ENCODE measurements at places on chromosomes 1 and 21. TPM values are rescaled to one million over a fixed set of nuclear protein-coding genes. Genes with fewer than 3 reads are reported as not detected.

CD101 gene
- total RNA-seq: 1.1 TPM

CD247 gene
- 78.3 TPM for total RNA-seq

GALNT2 gene
- 59.8 TPM for total RNA-seq

DMBX1 gene
- not detected for total RNA-seq

CRP gene
- total RNA-seq: not detected

OR2M3 gene
- not detected for total RNA-seq

SPRR3 gene
- not detected for total RNA-seq

DNAH14 gene
- 0.89 TPM for total RNA-seq

DNA sequence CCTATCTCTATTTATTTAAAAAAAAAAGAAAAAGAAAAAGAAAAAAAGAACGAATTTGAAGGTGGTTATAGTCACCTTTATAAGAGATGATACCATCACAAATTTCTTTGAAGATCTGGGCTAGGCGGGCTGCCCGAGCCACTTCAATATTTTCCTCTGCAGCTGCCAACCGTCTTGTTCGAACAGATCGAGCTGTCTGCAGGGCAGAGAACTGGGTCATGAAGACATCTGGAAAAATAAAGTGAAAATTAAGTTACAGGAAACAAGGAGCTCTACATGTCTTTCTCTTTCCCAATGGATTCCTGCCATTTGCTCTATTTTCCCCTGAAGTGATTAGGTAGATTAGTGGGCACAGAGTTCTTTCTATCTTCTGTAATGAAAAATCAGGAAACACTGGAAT is 31.9 kb downstream of the RUSC1 start:
- H3K36me3 ChIP-seq: peaks cover 36% of the 10 kb centered on the region
- H3K4me1 ChIP-seq: no peaks in the 10 kb centered on the region
- no peaks in the 10 kb centered on the region for H3K27me3 ChIP-seq
- H3K4me3 ChIP-seq: no peak overlapping the region
- H3K27ac ChIP-seq: no peak overlapping the region

- H3K27ac ChIP-seq: no peak overlapping the region
- H3K4me1 ChIP-seq: peaks cover 2% of the 10 kb centered on the region
- H3K27me3 ChIP-seq: no peaks in the 10 kb centered on the region
- no peak for DNase-seq
These were observed 84.2 kb downstream of the CDC7 start for GRCh38 chr1:91584878-91585277.

- no peak overlapping the region for H3K27ac ChIP-seq
- DNase-seq: no peak
- H3K27me3 ChIP-seq: no peaks in the 10 kb centered on the region
- no peaks in the 10 kb centered on the region for H3K4me1 ChIP-seq
- no peak overlapping the region for H3K4me3 ChIP-seq
These were observed 9.3 kb downstream of the SPATA45 start for GRCh38 chr1:212838145-212838544.

DNA sequence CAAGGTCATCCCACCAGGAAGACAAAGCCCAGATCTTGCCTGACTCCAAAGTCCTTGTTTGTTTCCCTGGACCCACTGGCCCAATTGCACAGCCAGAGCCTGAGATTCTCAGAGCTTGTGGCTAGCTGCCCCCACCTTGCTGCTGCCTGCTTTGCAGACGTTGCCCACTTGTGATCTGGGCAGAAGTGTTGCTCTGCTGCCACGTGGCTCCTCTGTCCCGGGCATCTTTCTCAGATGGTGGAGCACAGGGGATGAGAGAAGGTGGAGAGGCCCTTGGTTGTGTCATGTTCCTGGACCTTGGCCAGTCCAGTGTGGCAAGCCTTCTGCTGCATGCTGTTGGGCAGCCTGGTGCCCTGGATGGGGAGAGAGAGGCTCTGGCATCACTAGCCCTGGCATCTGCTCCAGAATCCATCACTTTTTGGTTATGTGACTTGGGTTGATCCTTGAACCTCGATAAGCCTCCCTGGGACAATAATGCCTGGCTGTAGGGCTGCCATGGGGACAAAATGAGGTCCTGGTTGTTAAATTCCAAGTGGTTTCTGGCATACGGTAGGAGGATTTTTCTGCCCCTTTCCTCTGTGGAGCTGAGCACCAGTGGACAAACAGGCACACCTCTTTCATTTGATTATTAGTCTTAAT is 1.5 kb upstream of the NR0B2 start:
- no peak overlapping the region for H3K4me3 ChIP-seq
- no peak for DNase-seq
- peaks cover under 1% of the 10 kb centered on the region for H3K4me1 ChIP-seq
- H3K27ac ChIP-seq: no peak overlapping the region
- H3K27me3 ChIP-seq: no peaks in the 10 kb centered on the region
- H3K36me3 ChIP-seq: no peaks in the 10 kb centered on the region

DNA sequence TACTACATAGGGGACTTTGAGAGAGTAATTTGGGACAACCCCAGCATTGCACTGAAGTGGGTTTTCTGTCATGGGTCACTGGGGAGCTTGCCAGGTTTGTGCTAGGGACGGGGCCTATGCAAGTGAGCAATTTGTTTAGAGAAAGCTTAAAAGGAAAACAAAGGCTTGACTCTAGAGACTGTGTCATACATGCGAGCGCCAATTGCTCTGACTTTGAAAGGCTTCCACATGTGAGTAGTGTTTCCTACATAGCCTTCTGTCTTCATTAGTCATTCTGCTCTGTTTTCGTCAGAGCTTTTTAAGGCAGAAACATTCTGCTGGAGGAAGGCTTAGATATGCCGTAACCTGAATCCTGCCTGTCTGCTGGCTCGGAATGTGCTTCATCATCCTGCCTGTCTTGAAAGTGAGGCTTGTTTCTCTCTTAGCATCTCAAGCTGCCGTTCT is 28.4 kb downstream of the TRIM45 start:
- H3K27ac ChIP-seq: no peak overlapping the region
- no peaks in the 10 kb centered on the region for H3K27me3 ChIP-seq
- peaks cover 71% of the 10 kb centered on the region for H3K36me3 ChIP-seq

GRCh38 chr1:61297887-61298286 is 215.5 kb downstream of the NFIA start:
- DNase-seq: no peak
- H3K27ac ChIP-seq: no peak overlapping the region
- no peak overlapping the region for H3K4me3 ChIP-seq
- no peaks in the 10 kb centered on the region for H3K36me3 ChIP-seq
- H3K27me3 ChIP-seq: peaks cover 16% of the 10 kb centered on the region

- H3K4me1 ChIP-seq: no peaks in the 10 kb centered on the region
- H3K27ac ChIP-seq: no peak overlapping the region
- H3K36me3 ChIP-seq: no peaks in the 10 kb centered on the region
- no peak for DNase-seq
These were observed 31.8 kb downstream of the MYOM3 start for GRCh38 chr1:24080131-24080530.

GRCh38 chr1:112397841-112398240 is 1.8 kb downstream of the CTTNBP2NL start:
- peaks cover 21% of the 10 kb centered on the region for H3K4me1 ChIP-seq
- H3K36me3 ChIP-seq: no peaks in the 10 kb centered on the region
- H3K4me3 ChIP-seq: no peak overlapping the region
- no peak overlapping the region for H3K27ac ChIP-seq

- H3K27ac ChIP-seq: no peak overlapping the region
- H3K4me1 ChIP-seq: no peaks in the 10 kb centered on the region
- H3K36me3 ChIP-seq: no peaks in the 10 kb centered on the region
- H3K4me3 ChIP-seq: no peak overlapping the region
- DNase-seq: no peak
These were observed 89.3 kb downstream of the HMCN1 start for GRCh38 chr1:185823467-185823866.

- peaks cover 4% of the 10 kb centered on the region for H3K36me3 ChIP-seq
- peaks cover 10% of the 10 kb centered on the region for H3K4me1 ChIP-seq
- no peak overlapping the region for H3K27ac ChIP-seq
- no peak overlapping the region for H3K4me3 ChIP-seq
These were observed 23.6 kb downstream of the ACOT7 start for GRCh38 chr1:6370006-6370405.

GRCh38 chr1:16094453-16095158 is 21.2 kb upstream of the FAM131C start:
- no peaks in the 10 kb centered on the region for H3K27me3 ChIP-seq
- H3K27ac ChIP-seq: no peak overlapping the region
- no peak for DNase-seq
- no peak overlapping the region for H3K4me3 ChIP-seq
- no peaks in the 10 kb centered on the region for H3K4me1 ChIP-seq

DNA sequence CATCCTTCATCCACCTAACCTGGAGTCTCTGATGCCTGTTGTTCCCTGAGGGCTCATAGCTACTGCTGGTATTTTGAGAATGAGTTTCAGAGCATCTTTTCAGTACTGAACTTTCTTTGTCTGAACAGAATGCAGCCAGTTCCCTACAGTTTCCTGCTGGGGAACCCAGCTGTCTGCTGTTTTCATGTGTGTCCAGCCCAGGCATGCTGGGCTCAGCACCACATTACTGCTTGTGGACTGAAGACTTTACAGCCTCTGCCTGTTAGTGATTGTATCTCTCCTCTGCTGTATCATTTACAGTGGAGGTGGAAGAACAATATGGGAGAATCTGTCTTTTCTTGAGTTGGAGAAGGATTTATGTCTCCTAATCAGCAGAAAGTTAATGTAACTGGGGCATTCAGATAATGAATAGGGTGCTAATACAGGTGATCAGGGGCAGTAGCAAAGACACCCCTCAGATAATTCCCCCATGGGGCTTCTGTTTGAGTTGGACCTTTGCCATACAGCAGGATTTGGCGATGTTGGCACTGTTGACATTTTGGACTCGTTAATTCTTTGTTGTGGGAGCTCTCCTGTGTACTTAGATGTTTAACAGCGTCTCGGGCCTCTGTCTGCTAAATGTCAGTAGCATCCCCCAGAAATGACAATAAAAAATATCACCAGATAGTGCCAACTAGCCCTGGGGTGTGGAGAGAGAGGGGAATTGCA is 207.7 kb downstream of the HHAT start:
- no peaks in the 10 kb centered on the region for H3K36me3 ChIP-seq
- H3K27me3 ChIP-seq: no peaks in the 10 kb centered on the region
- DNase-seq: no peak
- H3K4me3 ChIP-seq: no peak overlapping the region
- no peaks in the 10 kb centered on the region for H3K4me1 ChIP-seq

GRCh38 chr1:150574260-150575071 is 4.9 kb downstream of the MCL1 start:
- DNase-seq: no peak
- H3K4me1 ChIP-seq: peaks cover 51% of the 10 kb centered on the region
- H3K36me3 ChIP-seq: peaks cover 92% of the 10 kb centered on the region
- H3K27me3 ChIP-seq: no peaks in the 10 kb centered on the region
- H3K4me3 ChIP-seq: peak overlapping the region; percentile 90
- H3K27ac ChIP-seq: peak overlapping the region; percentile 96

DNA sequence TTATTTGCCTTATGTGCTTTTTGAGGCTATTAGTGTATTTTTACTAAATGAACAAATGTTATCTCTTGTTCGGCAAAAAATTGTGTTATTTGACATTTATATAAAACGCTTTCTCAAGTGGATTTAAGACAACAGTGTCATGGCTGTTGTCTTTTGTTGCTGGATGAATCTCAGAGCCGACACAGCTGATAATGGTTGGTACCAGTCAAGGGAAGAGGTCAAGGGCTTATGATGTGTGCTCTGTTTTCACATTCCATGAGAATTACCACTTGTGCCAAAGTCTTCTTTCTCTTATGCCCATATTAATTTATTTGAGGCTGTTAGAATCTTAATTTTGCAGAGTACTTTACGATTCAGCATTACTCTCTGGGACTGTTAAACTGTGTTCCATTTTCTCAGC is 17.9 kb upstream of the CD101 start:
- H3K27me3 ChIP-seq: no peaks in the 10 kb centered on the region
- DNase-seq: no peak

DNA sequence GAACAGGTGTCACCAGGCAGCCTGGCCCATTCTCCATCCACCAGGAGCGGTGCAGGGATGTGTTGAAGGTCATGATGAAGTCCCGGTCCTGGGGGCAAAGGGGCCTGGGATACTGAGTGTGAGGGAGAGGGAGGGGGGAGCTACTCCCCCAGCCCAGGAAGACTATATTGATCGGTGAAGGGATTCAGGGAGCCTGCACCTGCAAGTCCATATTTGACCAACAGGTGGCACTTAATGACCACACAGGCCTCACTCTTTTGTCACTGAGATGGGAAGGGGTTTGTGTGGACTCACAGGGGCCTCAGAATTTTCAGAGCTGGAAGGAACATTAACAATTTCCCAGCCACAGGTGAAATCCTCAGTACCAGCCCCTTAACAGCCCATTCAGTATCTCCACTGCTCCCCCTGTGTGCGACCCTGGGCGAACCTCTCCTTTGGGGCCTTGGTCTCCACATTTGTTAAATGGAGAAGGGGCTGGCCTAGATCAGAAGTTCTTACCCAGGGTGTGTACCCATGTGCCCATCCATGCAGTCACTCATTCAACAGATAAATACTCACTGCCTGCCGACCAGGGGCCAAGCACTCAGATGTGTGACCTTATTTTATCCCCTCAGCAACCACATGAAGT is 55.6 kb downstream of the NKAIN1 start:
- no peak overlapping the region for H3K4me3 ChIP-seq
- peak; percentile 62 for DNase-seq
- peaks cover 8% of the 10 kb centered on the region for H3K4me1 ChIP-seq

DNA sequence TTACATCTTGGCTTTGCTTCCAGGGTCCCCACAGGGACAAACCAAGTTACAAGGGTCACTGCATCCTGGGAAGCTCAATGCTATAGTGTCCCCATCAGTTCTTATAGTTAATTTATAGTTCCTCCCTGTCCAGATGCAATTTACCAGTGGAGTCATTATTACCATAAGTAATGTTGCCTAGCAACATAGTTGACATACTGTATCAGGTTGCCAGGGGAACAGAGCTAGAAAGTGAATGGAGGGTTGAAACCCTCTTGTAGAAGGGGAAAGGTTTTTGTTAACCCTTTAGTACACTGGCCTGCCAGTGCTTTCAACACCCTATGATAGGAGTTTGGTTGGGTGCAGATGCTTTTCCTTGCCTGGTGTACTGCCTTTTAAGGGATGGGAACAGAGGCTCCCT is 34.3 kb upstream of the TTC4 start:
- no peak overlapping the region for H3K27ac ChIP-seq
- no peaks in the 10 kb centered on the region for H3K36me3 ChIP-seq
- DNase-seq: no peak
- H3K27me3 ChIP-seq: no peaks in the 10 kb centered on the region

DNA sequence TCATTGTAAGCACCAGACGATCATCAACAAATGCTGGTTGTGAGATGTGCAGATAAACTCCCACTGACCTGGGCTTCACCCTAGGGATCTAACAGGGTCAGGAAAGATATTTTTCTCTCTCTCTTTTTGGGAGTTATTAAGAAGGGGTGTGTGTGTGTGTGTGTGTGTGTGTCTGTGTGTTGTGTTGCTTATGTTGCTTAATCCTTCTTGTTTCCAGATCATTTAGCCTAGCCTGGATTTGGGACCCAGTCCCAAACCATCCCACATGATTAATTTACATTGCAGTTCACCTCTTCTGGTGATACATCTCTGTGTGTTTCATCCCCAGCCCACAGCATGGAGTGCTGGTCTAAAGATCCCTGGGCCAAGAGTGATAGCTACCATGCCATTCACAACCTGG is 122.8 kb upstream of the IPO9 start:
- no peak overlapping the region for H3K27ac ChIP-seq
- H3K4me1 ChIP-seq: no peaks in the 10 kb centered on the region
- no peak overlapping the region for H3K4me3 ChIP-seq
- DNase-seq: no peak
- no peaks in the 10 kb centered on the region for H3K27me3 ChIP-seq
- H3K36me3 ChIP-seq: no peaks in the 10 kb centered on the region

GRCh38 chr1:234573711-234574299 is 36.2 kb downstream of the IRF2BP2 start:
- H3K4me3 ChIP-seq: no peak overlapping the region
- H3K27me3 ChIP-seq: no peaks in the 10 kb centered on the region
- no peaks in the 10 kb centered on the region for H3K36me3 ChIP-seq
- no peak overlapping the region for H3K27ac ChIP-seq
- no peak for DNase-seq
